ENCODE measurements at places on chromosomes 4 and X.

- no peak for DNase-seq
Observed at GRCh38 chrX:50375481-50376267, 95.0 kb downstream of the DGKK start.

DNA sequence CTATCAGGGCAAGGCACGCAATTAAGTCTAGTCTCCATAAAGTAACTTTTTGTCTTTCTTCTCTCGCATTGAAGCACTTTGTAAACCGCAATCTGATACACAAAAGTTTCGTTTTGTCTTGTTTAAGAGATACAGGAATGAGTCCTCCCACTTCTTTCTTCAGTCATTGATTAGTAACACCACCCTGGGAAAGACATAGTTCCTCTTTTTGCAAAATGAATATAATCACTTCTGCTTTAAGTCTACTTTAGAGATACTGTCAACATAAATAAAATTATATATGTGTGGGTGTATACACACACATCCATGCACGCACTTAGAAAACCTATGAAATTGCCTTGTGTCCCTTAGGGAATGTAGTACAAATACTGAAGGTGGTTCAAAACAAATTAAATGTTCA lies 11.7 kb downstream of the COQ2 start:
- DNase-seq = no peak

- DNase-seq = no peak
Observed at GRCh38 chr4:136863756-136864155, 668.5 kb downstream of the PCDH18 start.

DNA sequence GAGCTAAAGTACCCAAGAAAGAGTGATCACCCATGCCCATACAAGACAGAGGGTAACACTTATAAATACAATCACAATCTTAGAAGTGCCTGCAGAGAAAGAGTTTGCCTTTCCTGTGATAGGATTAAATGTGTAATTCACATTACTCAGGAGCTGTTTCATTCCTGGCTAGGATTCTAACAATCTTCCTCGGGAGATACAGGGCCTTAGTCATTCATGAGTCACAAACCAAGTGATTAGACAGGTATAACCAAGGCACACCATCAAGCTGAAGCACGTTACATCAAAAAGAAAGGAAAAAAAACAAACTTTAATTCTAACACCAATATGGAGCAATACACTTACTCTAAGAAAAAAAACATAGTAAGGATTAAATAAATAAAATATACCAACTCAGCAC lies 14.9 kb downstream of the ABCG2 start:
- peak; percentile 92 for DNase-seq

DNA sequence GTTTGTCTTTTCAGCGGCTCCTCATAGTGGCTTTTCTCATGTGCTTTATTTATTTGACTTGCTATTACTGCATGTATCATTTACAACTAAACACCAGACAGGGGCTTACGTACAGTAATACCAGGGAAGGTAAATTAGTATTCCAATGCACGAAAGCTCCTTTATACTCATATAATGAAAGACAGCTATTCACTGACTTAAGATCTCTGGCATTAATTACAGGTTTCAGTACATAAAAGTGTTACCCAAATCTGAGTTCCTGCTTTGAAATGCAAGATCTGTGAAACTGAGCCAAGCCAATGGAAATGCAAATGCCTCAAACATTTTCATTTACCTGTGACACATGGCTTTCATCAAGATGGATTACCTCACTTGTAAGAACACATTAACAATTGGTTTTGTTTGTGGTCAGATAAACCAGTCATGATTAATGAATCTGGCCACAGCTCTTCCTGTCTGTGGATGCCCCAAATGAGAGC lies 107.2 kb downstream of the ANAPC4 start:
- DNase-seq = peak; percentile 50

GRCh38 chr4:80438016-80438415 lies 102.5 kb downstream of the CFAP299 start:
- no peak for DNase-seq

- DNase-seq = no peak
Observed at GRCh38 chr4:129369361-129370010, 273.5 kb downstream of the C4orf33 start.

- no peak for DNase-seq
Observed at GRCh38 chr4:7668271-7668670, 233.5 kb upstream of the PSAPL1 start.

All from M059J (cell line).